Stimulated activated CD4-positive, alpha-beta T cell treated with anti-CD3 and anti-CD28 coated beads, Interleukin-2, amount 100 ng/mL, for 24 hours (primary cell): ENCODE measurements at places on chromosomes 7 and 10.

DNA sequence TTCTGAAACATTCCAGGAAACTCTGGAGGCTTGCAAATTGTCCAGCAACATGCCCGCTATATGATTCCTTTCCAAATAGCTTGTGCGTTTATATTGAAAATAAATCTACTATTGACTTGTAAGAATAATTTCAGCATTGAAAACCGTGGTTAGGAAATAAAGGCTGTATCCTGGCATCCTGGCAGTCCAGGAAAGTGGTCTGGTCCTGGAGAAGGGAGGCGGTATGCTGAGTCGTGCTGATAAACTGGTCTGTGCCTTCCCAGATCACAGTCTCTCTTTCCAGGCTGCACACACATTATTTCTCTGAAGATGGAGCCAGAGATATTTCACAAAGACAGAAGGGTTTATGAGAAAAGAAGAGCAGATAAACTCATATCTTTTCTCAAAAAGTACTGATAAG lies 350.1 kb upstream of the COBL start:
- DNase-seq, result no peak

GRCh38 chr10:78336402-78336791 lies 302.7 kb downstream of the RPS24 start:
- no peak for DNase-seq

DNA sequence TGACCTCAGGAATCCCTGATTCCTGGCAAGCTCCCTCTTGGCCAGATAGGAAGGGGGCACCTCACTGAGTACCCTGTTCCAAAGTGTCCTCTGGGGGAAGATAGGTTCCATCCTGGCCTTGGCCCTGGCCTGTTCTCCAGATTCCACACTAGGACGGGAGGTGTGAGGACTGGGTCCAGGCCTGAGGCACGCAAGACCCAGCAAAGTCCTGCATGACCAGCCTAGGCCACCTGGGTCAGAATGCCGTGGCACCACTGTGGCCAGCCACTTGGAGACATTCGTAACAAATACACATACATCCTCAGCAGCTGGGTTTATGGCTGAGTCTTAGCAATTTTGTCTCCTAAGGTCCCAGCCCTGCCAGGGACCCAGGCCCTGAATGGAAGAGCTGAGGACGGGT lies 23.3 kb upstream of the TLX1 start:
- no peak for DNase-seq

- no peak for DNase-seq
These were observed 130.8 kb upstream of the GPR26 start for GRCh38 chr10:123535386-123535785.

DNA sequence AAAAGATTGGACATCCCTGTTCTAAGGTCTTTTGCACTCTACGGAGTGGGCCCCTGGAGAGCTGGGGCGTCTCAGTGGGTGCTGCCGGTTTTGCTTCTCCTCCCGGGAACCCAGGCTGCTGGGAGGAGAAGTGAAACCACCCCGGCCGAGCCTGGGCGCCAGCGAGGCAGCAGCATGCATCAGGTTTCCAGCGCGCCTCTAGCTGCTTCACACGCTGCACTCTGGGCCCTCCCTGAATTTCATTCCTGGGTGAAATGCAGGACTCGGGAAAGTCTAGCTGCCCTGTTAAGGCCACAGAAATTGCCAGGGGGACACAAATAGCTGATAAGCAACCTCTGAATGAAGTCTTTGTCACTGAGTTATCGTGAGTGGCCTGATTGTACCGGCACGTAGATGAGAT lies 127.4 kb downstream of the TRRAP start:
- no peak for DNase-seq

DNA sequence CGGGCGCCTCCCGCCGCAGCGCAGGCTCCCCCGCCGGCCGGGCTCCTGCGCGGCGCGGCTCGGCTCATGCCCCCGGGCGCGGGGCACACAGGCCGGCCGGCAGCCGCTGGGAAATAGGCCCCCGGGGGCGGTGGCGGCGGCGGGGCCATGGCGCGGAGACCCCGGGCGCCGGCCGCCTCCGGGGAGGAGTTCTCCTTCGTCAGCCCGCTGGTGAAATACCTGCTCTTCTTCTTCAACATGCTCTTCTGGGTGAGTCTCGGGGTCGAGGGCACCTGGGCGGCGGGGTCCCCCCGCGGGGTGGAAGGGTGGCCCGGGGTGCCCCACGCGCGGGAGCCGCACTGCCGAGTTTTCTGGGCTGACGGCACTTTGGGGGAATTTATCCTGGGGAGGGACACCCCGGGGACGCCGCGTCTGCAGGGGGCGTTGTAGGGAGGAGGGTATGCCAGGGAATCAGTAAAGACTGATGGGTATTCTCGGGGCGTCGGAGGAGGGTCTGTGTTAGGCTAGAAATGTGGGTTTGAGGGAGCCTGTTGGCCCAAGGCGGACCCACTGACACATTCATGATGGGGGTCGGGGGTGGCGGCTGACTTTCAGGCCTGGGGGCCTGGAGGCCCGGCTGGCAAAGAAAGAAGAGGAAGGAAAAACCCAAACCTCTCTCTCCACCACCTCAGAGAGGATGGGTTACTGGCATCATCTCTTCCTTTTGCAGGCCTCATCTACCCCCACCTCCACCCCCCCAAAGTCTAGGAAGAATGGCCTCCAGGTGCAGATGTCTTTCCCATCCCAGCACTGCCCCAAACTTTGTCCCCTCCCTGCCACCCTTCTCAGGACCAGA lies 544 bp downstream of the TSPAN33 start:
- DNase-seq, result peak; percentile 28

DNA sequence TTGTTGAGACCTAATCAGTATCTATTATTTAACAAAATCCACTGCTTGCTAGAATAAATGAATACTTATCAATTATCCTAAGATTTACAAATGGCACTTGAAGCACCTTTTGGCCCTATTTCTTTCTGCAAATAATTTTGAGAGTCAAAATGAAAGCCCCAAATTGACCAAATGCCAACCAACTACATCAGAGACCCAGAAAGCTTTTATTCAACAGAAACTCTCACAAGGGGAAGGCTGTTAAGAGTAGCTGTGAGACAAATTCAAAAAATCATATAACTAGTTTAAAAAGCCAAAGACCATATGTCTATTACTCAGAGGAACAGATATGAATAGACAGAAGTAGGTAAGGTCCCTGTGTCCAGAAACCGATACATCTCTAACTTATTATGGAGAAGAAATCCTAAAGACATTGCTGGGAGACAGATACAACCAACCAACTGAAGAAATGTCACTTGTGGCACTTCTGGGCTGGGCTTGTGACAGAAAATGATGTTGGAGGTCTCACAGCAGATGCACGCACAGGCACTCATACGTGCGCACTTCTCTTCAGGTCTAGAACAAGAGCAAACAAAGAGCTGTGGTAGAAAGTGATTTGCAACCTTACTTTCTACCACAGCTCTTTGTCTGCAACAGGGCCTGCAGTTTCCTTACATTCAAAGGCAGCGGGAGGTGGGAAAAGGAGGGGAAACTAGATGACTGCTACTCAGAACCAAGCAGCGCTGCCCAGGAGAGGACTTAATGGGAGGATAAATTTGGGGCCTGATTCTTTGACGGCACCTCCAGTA lies 58.6 kb upstream of the KCNIP2 start:
- DNase-seq, result no peak

GRCh38 chr7:44707558-44708230 lies 41.0 kb upstream of the ZMIZ2 start:
- DNase-seq, result no peak

GRCh38 chr10:133044401-133044811 lies 43.3 kb upstream of the ADGRA1 start:
- no peak for DNase-seq

DNA sequence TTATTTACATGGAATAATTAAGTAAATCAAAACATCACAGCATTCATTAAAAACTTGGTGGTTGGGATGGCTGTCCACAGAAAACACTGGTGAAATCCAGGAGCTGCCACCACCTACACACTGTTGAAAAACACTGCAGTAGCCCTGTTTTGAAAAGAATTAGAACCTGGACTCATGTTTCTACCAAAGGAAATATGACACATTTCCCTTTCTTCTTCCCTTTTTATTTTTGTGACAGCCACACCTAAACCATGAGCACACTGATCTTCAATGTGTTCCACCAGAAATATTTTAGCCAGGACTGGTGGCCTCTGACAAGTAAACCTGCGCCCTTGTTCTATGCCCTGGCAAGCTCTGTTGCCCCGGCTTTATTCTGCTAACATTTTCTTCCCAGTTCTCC lies 3.3 kb downstream of the TMEM140 start:
- DNase-seq, result no peak

DNA sequence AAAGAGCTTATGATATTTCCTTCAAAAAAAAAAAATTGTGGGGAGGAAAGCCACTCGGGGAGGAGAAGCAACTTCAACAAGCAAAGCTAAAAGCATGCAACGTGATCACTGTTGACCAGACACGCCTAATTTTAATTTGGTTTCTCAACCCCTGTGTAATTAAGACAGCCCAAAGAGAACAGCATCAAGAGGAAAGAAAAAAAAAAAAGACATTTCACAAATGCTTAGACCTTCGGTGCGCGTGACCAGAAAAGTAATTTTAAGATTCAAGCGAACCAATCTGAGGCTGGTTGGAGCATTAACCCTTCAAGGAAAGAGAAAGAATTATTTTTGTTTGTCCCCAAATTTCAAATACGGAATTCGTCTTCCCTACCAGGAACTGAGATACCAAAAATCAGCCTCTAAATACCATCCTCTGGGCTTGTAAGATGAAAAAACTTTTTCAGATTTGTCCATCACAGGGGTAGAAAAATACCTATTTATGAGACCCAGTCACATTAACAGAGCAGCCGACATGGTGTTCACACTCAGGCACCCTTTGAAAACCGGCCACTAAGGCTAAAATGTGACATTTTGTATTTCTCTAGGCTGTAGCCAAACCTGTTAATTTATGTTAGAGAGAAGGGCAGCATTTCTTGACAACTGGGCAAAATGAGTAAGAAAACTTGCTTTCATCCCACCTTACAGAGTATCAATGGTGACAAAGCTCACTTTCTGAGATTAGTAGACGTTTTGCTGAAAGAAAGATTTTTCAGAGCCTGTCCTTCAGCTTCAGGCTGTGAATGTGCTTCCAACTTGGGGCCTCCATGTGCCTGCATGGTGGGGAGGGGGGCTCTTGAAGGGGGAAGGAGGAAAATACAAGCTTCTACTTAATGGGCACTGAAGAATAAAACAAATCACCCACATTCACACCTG lies 179.9 kb upstream of the KLF14 start:
- peak; percentile 22 for DNase-seq

DNA sequence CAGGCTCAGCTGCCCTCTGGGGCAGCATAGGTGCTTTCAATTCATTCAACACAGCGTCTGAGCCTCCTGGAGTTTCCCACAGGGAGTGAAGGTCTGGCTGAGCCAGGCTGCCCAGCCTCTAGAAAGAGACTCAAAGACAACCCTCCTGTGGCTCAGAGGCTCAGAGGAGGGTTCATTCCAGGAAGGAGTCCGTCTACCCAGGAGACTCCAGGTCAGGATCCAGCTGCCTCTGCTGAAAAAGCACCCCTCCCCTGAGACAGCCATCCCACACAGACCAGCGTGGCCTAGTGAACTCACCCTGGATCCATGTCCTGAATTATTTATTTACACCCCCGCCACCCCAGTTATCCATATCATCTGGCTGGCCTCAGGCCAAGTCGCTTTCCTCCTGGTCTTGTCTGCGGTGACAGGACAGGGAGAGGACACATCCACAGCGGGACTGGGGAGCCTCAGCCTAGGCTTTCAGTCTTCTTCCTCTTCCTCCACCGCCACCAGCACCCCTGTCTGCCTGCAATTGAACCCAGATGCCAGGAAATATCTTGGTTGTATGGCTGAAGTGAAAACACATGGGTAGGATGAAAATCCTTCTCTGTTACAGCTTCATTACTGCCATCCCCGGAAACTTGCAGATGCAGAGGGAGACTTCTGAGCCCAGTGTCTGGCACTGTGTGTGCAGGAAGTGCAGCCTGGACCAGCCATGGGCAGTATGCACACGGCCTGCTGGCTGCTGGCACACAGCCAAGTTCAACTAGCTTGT lies 44.0 kb upstream of the COL13A1 start:
- DNase-seq, result no peak

GRCh38 chr10:112615269-112615668 lies 168.3 kb downstream of the VTI1A start:
- DNase-seq, result no peak

- DNase-seq, result no peak
These were observed 55.4 kb upstream of the ELN start for GRCh38 chr7:73972614-73973013.

- no peak for DNase-seq
These were observed 146.2 kb upstream of the ASAH2 start for GRCh38 chr10:50397312-50398140.

- DNase-seq, result no peak
These were observed 2.3 kb downstream of the GLRX3 start for GRCh38 chr10:130138479-130138866.

GRCh38 chr10:112461029-112461887 lies 14.2 kb downstream of the VTI1A start:
- peak; percentile 37 for DNase-seq

GRCh38 chr10:88110822-88111221 lies 247.4 kb downstream of the PTEN start:
- DNase-seq, result no peak

GRCh38 chr7:110718503-110719205 lies 372.3 kb upstream of the LRRN3 start:
- DNase-seq, result no peak

- no peak for DNase-seq
These were observed 73.5 kb downstream of the CTNNA3 start for GRCh38 chr10:67622511-67622910.

- peak; percentile 79 for DNase-seq
These were observed 52.5 kb downstream of the PRF1 start for GRCh38 chr10:70549962-70550458.

- no peak for DNase-seq
These were observed 9.7 kb downstream of the EIF4H start for GRCh38 chr7:74183653-74184450.

GRCh38 chr7:159191236-159191635 lies 46.6 kb upstream of the VIPR2 start:
- DNase-seq, result no peak

GRCh38 chr7:45253368-45253767 lies 95.8 kb downstream of the RAMP3 start:
- no peak for DNase-seq

DNA sequence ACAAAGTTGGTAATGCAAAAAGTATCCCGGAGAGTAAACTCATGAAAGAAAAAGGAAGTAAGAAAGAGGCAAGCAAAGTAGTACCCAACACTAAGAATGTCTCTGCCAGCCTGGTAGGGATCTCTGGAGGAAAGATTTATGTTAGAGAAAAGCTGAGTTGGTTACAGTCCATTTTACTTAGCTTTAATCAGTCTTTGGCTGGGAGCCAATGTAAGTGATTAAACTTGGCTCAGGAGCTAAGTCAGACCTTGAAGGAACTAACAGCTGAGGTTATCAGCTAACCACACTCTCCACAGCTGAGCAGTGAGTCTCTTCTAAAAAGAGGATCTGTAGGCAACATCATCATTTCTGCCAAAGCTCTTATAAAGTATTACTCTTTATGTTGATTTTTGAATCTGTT lies 148.0 kb downstream of the ANKRD7 start:
- no peak for DNase-seq

DNA sequence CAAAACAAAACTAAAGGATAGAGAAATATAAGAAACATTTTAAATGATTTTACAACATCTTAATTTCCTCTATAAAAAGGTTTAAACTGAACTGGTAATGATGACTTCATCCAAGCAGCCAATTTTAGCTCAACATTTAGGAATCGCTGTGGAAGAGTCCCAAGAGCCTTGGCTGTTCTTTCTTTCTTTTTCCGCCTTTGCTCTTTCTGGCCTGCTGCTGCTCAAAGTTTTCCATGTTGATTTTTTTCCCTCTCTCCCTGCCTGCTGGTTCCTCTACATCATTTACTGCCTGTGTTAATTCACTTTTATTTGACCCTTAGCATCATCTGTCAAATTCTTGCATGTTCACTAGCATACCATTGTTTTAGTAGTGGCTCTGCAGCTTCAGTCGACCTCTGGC lies 146.9 kb downstream of the EVX1 start:
- no peak for DNase-seq

- DNase-seq, result peak; percentile 45
These were observed 25.5 kb downstream of the LDB3 start for GRCh38 chr10:86693721-86694369.
